ENCODE measurements at places on chromosomes 3 and 15. TPM values are rescaled to one million over a fixed set of nuclear protein-coding genes. Genes with fewer than 3 reads are reported as not detected.

Gene C3orf70
- 0.05 TPM for total RNA-seq

Gene SNRPA1
- 117 TPM for total RNA-seq

Gene HIGD2B
- total RNA-seq, result 0.24 TPM

Gene SERINC4
- total RNA-seq, result 0.13 TPM

Gene ATP8B4
- 0.23 TPM for total RNA-seq

Gene IMPG2
- 0.11 TPM for total RNA-seq

Gene SLC28A2
- not detected for total RNA-seq

Gene UROC1
- total RNA-seq, result not detected

Gene RYR3
- not detected for total RNA-seq

Gene CHRD
- total RNA-seq, result 0.32 TPM

Gene PP2D1
- total RNA-seq, result not detected

Gene GRIP2
- not detected for total RNA-seq

Gene LRRK1
- 58.3 TPM for total RNA-seq

Gene IDH2
- 294 TPM for total RNA-seq

Gene CSPG4
- total RNA-seq, result 2.2 TPM

Gene TLR9
- total RNA-seq, result 4.8 TPM

Gene NSMCE3
- total RNA-seq, result 17.8 TPM

Gene ACKR2
- total RNA-seq, result 0.36 TPM

Gene VIPR1
- 0.29 TPM for total RNA-seq

Gene AHSG
- total RNA-seq, result 1.2 TPM

Gene HYAL1
- 0.49 TPM for total RNA-seq

Gene PCOLCE2
- 0.41 TPM for total RNA-seq

Gene UPK1B
- total RNA-seq, result not detected

Gene STAC
- not detected for total RNA-seq

Gene RCN2
- total RNA-seq, result 7.9 TPM

Gene EPHB3
- 0.13 TPM for total RNA-seq

Gene ARGFX
- total RNA-seq, result not detected

Gene IGDCC3
- total RNA-seq, result 0.10 TPM

Gene DUOX2
- 0.05 TPM for total RNA-seq

Gene ACSBG1
- 0.49 TPM for total RNA-seq

Gene GOLGA6L10
- total RNA-seq, result 1.1 TPM

Gene TRH
- not detected for total RNA-seq

Gene CD200
- total RNA-seq, result 27.8 TPM

Gene CADM2
- total RNA-seq, result not detected

Gene APOD
- not detected for total RNA-seq

Gene GHSR
- not detected for total RNA-seq

Gene CKMT1A
- total RNA-seq, result not detected

Gene TMOD2
- 13.0 TPM for total RNA-seq

Gene LOXL1
- 0.11 TPM for total RNA-seq

Gene COLQ
- total RNA-seq, result 0.72 TPM

Gene NRROS
- 44.0 TPM for total RNA-seq

Gene TMEM115
- total RNA-seq, result 15.9 TPM

Gene ATP13A3
- 108 TPM for total RNA-seq

Gene DGKG
- 4.7 TPM for total RNA-seq

Gene SEMA5B
- not detected for total RNA-seq

Gene GUCA1C
- not detected for total RNA-seq

Gene PRSS50
- total RNA-seq, result not detected

Gene FBXO40
- total RNA-seq, result not detected

Gene CA12
- 0.11 TPM for total RNA-seq

Gene GNAT1
- not detected for total RNA-seq

Gene IL16
- total RNA-seq, result 52.1 TPM

Gene CPNE4
- 0.54 TPM for total RNA-seq

Gene A4GNT
- total RNA-seq, result not detected

Gene CCDC191
- 1.7 TPM for total RNA-seq

Gene SPINT1
- 26.6 TPM for total RNA-seq

Gene GOLGA6B
- not detected for total RNA-seq

Gene ESYT3
- total RNA-seq, result not detected

Gene CLRN1
- not detected for total RNA-seq

Gene SPINK8
- total RNA-seq, result not detected
